NAMALWA (cell line): ENCODE measurements at places on chromosomes 4 and X.

GRCh38 chrX:30943984-30944383 is 54.9 kb upstream of the TAB3 start:
- no peak for DNase-seq

GRCh38 chrX:85024044-85024443 is 20.4 kb downstream of the APOOL start:
- no peak for DNase-seq

DNA sequence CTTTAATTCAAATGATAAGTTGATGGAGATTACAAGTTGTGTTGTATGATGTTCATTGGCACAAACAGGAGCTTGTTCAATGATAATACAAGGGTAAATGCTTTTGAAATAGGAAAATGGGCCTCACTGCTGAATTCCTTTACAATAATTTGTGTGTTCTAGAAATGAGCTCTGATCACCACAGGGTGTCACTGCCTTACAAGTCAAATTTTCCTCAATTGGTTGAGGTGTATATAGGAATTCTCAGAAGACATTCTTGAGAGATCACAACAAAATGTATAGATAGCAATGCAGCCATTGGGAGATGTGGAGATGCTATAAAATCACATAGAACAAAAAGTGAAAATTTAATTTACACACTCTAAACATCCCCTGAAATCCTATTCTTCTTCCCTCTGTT is 49.6 kb downstream of the KLF8 start:
- peak; percentile 4 for DNase-seq

DNA sequence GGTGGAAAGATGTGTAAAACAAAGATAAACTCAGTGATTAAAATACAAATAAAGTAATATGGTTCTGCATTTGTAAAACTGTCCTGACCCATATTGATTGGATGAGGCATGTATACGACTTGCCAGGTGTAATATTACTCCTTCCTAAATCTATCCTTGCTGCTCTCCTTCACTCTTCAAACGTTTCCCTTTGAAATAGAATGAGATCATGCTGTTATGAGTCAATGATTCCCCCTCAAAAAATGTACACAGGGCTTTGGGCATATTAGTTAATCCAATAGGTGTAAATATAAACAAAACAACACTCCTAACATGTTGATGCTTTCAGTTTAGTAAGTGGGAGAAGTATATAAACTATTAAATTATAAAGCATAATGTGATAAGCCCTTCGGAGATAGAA is 117.4 kb upstream of the GPM6A start:
- no peak for DNase-seq

DNA sequence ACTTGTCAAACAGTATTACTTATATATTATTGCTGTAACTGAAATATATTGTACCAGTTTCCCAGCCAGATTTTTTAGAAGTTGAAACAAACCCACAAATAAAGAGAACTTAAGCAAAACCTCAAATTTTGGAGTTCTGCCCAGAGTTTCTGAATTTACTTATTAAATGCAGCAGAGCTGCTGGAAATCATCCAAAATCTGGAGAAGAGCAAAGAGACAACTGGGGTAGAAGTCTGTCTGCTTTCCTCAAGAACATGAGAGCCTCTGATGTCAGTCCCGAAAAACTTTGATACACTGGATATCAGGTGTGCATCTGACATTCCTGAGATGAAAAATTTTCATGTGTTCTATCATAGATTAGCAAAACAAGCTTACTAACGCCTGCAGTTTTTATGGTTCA is 325.9 kb downstream of the NR3C2 start:
- DNase-seq, result no peak
